Head of caudate nucleus (tissue), 42 donors: ENCODE measurements at places on chromosomes 6 and 20.

GRCh38 chr6:164294047-164294784, 879.7 kb downstream of the QKI start:
- no peak for DNase-seq

GRCh38 chr6:43359381-43359780, 10.1 kb downstream of the ZNF318 start:
- DNase-seq: no peak

- DNase-seq: no peak
Observed at GRCh38 chr6:143884216-143884900, 20.1 kb downstream of the ZC2HC1B start.

GRCh38 chr6:104969785-104970581, 13.1 kb downstream of the LIN28B start:
- no peak for DNase-seq

DNA sequence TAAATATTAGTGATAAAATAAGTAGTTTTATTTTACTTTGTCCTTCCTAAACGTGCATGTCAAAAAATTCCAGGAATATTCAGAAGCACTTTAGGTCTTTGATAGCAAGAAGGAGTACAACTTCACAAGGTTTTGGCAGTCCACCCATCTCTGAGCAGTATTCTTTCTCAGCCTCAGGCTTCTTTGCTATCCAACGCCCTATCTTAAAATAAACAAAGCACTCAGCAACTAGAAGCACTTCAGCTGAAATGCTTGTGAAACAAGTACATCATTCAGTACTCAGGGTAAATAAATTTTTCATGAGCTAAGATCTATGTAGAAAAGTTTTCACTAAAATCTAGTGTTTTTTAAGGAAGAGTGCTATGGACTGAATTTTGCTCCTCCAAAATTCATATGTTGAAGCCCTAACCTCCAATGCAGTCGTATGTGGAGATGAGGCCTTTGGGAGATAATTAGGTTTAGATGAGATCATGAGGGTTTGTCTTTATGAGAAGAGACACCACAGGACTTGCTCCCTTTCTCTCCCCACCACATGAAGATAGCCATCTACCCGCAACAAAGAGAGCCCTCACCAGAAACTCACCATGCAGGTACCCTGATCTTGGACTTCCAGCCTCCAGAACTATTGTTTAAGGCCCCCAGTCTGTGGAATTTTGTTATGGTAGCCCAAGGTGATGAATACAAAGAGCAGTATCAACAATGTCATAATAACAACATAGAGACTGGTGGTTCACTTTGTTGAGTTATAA, 539.1 kb downstream of the TFAP2A start:
- DNase-seq: no peak

- DNase-seq: no peak
Observed at GRCh38 chr20:20228351-20228750, 139.6 kb upstream of the INSM1 start.

GRCh38 chr6:27771235-27771634, 141.0 kb downstream of the OR2B2 start:
- DNase-seq: no peak

- DNase-seq: no peak
Observed at GRCh38 chr6:7252390-7252789, 60.6 kb downstream of the SSR1 start.

- no peak for DNase-seq
Observed at GRCh38 chr6:76633259-76633658, 560.8 kb upstream of the IMPG1 start.

DNA sequence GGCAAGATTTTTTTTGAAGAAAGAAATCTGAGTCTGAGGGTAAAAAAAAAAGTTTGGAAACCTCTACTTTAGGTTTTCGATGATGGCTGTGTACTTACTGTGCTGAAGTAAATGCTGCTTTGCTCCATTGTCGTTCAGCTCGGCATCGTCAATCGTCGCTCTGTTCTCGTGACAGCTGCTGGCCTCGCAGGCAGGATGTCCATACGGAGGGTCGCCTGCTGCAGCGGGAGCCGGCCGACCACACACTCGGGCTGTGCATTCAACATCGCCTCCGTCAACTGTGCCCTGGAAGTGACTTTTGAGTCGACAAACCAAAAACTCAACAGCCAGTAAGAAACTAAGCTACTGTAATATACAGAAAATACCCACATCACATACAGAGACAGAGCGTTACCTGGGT, 53.1 kb upstream of the SMOC2 start:
- DNase-seq: no peak

GRCh38 chr6:89921197-89921596, 26.9 kb downstream of the GJA10 start:
- DNase-seq: no peak

GRCh38 chr20:62162765-62163484, 19.4 kb downstream of the SS18L1 start:
- no peak for DNase-seq

GRCh38 chr6:90415178-90415577, 118.5 kb upstream of the BACH2 start:
- DNase-seq: no peak
